Gastrocnemius medialis (tissue), 4 donors: ENCODE measurements at places on chromosomes 1 and 21.

DNA sequence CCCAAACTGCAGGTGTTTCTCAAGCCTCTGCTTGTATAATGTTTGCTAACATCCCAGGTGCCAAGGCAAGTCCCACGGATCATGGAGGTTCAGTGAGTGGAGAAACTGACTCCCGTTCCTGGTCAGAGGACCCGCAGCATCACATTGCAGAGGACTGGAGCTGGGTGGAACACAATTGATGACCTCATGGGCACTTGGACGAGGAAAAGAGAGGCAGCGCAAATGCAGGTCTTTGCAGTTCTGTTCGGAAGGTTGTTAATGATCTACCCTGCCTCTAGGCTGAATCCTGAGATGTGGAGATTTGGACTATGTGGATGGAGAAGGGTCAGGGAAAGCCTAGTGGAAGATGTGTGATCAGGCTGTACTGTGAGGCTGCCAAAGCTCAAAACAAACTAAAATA is 192.9 kb downstream of the DUSP10 start:
- DNase-seq: no peak

DNA sequence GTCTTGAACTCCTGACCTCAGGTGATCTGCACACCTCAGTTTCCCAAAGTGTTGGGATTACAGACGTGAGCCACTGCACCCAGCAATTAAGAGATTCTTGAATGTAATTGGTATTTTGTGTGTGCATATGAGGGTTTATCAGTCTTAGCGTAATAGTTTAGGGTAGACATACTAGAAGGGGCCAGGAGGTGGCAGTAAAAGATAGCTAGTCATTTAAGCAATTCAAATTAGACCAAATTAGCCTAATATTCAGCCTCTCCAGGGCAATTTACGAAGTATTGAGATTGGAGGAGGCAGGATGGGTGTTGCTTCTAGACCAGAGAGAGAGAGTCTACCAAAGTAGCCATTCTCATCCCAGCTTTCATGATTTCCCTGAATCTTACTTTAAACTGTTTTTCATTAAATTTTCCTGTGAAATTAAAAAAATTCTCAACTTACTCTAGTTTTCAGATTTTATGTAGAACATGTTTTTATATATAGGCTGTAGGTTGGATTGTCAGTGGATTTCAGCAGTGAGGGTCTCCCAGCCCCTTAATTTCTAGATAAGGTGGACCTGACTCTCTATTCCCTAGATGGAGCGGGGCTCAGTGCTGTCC is 119.7 kb downstream of the HHAT start:
- DNase-seq: no peak

DNA sequence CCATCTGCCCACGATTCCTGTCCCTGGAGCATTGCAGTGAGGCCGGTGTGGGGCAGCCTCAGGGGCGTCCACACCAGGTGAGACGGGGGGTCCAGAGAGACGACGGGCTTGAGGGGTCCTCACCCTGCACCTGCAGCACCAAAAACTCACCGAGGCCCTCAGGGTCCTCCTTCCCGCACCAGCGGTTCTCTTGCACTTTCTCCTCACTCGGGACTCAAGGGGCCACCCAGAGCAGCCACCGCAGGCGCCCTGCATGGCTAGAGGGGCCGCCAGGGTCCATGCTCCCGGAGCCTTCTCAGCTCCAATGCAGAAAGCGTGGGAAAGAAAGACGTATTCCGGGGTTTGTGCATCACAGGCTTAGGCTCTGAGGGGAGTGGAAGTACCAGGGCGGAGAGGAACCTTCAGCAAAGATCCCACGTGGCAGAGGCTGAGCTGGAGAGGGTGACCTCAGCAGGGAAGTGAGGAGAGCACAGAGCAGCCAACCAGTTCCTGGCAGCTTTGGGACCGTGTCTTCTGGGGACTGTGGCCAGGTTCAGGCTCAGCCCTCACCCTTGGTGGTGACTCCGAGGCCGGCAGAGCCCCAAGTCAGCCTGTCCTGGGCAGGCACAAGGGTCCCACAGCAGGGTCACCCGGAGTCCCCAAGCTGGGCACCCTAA is 19.5 kb upstream of the COL6A2 start:
- peak; percentile 23 for DNase-seq

DNA sequence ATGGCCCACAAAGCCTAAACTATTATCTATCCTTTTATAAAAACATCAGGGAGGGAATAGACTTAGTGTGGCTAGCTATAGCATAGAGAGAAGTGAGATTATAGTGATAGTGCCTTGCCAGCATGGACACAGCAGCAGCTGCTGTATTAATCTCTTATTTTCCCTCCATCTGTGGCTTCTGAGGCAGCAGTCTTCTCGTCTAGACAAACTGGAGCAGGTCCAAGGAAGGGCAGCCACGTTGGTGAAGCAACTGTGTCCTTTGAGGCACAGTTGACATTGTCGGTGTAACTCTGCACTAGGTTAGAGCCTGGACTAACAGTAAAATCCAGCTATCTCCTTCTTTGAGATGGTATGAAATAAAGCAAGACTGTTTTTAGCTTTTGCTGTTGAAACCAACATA is 131.3 kb downstream of the CACHD1 start:
- DNase-seq: no peak

GRCh38 chr1:234722904-234723720 is 113.1 kb upstream of the IRF2BP2 start:
- DNase-seq: no peak

- DNase-seq: no peak
Measured at GRCh38 chr1:25770541-25771220, 29.3 kb upstream of the SELENON start.

- no peak for DNase-seq
Measured at GRCh38 chr1:230972855-230973271, 5.8 kb downstream of the TTC13 start.

DNA sequence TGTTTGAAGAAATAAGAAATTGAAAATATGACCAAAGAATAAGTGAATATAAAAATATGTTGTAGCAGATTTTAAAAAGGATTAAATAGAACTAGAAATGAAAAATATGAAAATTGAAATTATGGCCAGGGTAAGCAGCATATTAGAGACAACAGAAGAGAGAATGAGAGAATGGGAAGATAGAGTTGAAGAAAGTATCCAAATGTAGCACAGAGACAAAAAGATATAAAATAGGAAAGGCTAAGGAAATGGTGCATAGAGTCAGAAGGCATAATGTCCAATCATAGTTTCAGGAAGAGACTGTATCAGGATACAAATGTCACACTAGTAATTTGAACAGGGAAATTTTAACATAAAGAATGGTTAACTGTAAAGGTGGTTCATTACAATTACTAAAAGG is 29.5 kb downstream of the AZIN2 start:
- no peak for DNase-seq

GRCh38 chr1:211951856-211952255 is 83.5 kb downstream of the INTS7 start:
- no peak for DNase-seq

- no peak for DNase-seq
Measured at GRCh38 chr1:207745285-207745684, 6.6 kb upstream of the CD46 start.

DNA sequence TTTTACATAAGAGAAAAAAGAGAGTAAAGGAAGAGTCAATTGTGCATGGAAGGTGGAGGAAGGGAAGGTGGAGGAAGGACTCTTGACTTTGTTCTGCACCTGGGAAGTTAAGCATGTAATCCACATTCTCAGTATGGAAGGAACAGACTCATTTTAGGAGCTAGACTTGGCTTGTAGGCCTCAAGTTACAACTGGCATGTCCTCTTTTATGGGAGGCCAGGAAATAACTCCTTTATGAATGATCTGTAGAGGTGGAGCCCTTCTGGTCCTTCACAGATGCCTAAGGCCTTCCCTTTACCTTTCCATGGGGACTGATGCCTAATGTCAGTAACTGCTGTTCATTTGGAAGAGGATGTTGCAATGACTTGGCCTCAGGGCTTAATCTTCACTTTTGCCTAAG is 29.4 kb upstream of the CCSAP start:
- no peak for DNase-seq

DNA sequence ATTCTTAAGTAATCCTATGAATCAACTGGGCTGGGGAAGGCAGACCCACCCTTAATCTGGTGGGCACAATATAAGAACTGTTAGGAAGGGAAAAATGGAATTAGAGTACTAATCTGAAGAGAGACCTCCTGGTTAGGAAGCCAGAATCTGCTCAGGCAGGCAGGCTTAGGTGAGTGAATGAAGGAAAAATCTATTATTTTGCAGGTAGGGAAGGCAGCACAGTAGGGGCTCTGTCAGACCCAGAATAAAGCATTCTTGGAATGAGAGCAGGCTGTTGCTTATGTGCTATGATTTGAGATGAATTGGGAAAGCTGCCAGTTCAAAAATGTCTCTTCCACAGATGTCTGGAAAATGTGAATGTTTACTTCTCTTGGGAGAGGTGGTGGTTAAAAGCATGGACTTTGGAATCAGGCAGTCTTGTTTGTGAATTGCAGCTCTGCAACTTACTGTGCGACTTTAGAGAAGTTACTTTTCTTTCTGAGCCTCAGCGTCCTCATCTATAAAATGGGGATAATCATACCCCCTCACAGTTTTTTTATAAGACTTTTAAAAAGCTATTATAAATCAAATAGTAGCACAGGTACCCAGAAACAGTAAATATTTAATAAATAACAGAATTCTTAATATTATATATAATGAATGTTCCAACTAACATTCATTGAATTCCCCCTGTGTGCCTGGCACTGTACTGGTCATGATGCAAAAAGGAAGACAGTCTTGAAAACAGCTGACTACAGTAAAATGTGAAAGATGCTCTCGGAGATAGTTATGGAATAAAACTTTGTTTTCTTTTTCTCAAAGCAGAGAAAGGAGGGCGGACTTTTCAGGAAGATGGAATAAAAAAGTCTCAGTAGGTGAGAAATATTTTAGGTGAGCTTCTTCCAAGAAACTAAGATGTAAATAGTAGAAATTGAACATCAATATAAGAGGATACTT is 15.3 kb upstream of the ZNF644 start:
- no peak for DNase-seq

GRCh38 chr1:8986814-8987190 is 39.4 kb downstream of the SLC2A7 start:
- no peak for DNase-seq

GRCh38 chr1:115411371-115412063 is 73.5 kb upstream of the NGF start:
- no peak for DNase-seq

DNA sequence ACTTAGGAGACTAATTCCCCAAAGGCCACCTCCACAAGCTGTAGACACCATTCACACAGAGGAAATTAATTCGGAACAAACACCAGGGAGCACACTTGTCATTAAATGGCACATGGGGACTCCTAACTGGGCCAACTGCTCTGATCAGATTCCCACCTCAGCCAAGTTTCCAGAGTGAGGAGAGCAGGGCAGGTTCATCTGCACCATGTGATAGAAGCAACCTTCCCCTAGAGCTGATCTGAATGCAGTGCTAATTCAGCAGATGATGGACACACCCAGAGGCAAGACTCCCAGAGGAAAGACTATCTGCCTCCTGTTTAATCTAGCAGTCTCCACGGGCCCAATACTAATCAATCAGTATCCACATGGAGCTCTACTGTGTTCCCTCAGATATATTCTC is 147.0 kb downstream of the VAV3 start:
- DNase-seq: no peak

- DNase-seq: no peak
Measured at GRCh38 chr1:173222149-173223030, 15.3 kb upstream of the TNFSF4 start.

DNA sequence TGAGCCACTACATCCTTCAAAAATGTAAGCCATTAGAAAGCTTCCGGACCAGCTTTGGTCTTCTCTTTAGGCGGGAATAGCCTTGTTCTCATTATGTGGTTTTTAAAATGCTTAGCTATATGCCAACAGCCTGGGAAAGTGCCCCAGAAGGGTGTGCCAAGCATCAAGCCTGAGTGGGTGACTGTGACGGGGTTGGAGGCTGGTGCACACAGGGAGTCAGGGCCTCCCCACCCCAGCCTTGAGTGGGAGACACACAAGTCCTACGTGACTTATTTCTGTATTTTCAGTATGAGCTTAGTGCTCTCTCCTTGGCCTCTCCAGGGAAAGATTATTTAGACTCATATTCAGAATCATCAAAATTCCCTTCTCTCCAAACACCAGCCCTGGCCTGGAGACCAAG is 9.8 kb downstream of the UBASH3A start:
- DNase-seq: no peak

DNA sequence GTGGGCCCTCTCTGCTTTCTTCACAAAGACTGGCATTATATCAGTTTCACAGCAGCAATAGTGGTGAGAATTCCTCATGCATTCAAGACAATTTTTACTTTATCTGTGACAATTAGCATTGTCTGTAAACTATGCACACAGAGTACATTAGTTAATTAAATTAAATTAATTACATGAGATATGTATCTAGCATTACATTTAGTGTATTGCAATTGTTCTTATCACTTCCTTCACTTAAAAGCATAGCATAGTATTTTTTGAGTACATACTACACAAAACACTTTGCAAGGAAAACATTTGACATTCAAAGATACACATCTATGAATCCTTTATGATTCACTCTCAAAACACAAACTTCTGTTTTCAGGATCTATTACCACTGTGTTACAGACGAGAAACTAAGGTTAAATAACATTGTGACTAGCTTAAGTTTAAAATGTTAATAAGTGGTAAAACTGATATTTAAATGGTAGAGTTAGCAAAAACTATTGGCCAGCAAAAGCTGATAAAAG is 1542.6 kb downstream of the PLA2G4A start:
- no peak for DNase-seq

GRCh38 chr1:37723390-37724078 is 31.2 kb downstream of the CDCA8 start:
- DNase-seq: no peak
